ENCODE measurements at places on chromosomes 12 and 14. TPM values are rescaled to one million over a fixed set of nuclear protein-coding genes. Genes with fewer than 3 reads are reported as not detected.

DNA sequence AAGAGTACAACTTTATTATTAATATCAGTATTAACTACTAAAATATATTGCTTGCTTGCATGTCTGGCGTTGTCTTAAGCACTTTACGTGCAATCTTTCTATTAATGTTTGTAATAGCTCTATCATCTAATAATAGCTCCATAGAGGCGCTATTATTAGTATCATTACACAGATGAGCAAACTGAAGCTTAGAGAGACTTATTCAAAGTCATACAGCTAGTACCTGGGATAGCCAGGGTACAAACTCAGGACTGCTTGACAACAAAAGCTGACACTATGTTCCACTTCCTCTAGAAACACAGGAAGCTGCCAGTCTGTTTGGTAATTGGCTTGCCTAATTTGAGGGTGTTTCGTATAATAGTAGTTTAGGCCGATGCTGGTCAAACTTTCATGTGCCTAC is 523.2 kb downstream of the RMST start:
- DNase-seq, result no peak

GRCh38 chr12:119665164-119665929 is 2.6 kb upstream of the PRKAB1 start:
- DNase-seq, result no peak

DNA sequence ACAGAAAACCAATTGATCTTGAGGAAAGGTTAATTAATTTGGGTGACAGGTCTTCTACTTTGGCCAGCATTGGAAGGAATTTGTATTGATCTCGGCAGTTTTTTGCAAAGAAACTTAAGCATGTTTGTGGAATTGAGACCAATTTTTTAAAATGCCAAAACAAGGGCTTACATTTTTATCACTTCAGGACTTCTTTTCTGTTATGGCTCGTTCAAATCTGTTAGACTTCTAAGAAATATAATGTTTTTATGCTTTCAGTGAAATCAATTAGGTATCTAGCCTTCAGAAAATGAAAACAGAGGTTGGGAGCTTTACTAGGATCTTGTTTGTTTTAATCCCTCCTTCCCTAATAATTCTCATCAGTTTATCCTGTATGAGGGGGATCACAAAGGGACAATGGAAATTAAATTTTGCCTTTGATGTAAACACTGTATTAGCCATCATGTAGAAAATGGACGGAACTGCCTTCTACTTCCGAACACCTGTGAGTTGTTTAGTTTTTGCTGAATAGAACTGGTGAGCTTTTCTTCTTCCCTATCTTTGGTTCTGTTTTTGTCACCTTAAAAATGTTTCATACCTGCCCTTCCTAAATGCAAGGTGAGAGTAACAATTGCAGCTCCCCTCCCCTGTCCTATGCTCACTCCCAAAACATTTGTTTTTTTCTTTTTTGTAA is 7.8 kb downstream of the FOXA1 start:
- no peak for DNase-seq

- DNase-seq, result no peak
These were observed 28.0 kb downstream of the RCOR1 start for GRCh38 chr14:102620413-102620812.

- no peak for DNase-seq
These were observed 67.7 kb downstream of the PRKCH start for GRCh38 chr14:61388976-61389576.

DNA sequence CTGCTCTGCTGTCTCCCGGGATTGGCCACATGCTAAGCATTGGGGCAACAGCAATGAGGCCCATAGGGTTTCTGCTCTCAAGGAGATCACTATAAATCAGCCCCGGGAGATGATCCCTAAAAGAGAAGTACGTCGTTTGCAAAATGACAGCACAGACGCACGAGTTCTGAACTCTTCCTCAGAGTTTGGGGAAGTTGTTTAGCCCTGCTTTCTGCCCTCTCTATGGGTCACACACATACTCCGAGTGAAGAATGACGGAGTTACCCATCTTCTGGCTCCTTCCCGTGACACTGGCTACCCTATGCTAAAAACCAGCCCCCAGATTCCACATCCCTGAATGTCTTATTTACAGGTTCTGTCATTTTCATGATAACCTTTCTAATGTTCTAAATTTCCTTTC is 258.0 kb upstream of the PLEKHG7 start:
- peak; percentile 49 for DNase-seq

DNA sequence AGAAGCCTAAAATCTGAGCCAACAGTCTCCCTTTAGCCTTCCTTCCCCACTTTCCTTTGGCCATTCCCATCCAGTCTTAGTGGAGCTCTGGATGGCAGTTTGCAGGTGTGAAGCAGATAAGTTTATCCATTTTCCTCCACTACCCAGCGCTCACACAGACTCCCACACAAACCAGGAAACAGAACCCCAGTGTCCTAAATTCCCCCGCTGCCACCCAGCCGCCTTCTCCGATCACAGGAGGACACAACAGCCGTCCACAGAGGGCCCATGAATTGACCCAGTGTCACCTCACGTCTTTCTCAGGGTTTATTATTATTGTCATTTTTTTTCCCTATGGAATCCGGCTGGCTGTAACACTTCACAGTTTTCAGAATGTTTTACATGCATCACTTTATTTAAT is 16.4 kb downstream of the CD9 start:
- no peak for DNase-seq

- DNase-seq, result no peak
These were observed 180.0 kb downstream of the NPAS3 start for GRCh38 chr14:33118668-33119067.

GRCh38 chr12:15435597-15435996 is 113.3 kb downstream of the PTPRO start:
- DNase-seq, result no peak

DNA sequence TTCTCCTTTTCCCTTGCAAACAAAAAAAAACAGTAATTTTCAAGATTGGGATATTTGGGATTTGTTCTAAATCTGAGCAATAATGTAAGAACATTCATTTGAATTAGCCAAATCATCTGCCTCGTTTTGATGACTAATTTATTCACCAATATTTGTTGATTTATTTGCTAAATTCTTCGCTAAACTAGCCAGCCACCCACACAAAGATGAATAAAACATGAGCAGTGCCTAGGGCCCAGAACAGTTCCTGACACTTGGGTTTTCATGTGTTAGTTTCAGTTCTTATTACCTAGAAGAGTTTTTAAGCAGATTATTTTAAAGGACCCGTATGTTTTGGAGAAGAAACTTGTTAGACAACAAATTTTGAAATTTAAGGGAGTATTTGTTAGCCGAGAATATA is 1.4 kb downstream of the ETNK1 start:
- peak; percentile 64 for DNase-seq

GRCh38 chr12:51914034-51914923 is 7.0 kb downstream of the ACVRL1 start:
- no peak for DNase-seq

DNA sequence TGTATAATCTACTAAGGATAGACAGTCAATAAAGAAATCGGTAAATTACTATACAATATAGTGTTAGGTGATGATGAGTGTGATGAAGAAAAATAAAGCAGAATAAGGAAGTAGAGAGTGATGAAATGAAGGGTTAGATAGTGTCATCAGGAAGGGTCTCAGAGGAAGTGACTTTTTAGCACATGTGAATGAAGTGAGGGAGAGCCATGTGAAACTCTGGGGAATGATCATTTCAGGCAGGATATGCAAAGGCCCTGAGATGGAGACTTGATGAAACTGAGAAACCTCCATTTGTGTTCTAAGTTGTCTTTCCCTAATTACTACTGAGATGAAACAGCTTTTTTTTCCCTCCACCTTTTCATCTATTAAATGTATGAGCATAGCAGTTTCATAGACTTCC is 19.4 kb upstream of the GNPTAB start:
- peak; percentile 64 for DNase-seq

DNA sequence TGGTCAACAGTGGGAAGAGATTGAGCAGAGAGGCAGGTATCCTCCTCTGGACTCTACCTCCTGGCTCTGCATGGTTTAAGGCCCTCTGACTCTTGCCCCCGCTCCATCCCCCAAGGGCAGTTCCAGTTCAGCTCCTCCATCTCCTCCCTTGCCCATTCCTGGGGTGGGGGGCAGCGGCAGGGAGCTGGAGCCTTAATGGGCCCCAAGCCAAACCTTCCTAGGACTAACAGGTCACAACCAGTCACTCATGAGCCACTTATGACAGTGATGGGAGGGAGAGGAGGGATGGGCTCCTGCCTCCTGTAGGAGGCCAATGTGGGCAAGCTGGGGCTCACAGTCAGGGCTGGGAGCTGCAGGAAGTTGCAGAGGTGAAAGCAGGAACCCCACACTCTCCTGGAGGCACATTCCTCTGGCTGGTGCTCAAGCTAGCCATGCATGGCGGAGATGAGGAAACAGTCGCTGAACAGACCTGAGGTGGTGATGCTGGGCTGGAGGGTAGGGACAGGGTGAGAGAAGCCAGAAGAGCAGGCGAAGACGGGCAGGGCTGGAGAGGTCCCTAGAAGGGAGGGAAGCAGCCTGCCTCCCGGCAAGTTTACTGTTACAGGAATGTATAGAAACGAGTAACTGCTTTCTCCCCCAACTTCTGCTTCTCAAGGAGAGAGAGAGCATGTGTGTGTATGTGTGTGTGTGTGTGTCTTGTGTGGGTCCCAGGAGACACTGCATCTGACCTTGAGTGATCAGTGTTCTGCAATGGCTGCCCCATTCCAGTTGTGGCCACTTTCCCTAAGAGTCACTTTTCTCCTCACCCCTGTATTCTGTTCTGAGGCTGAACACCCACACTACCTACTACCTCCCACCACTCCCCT is 5.0 kb upstream of the RAPGEF3 start:
- DNase-seq, result peak; percentile 67

- DNase-seq, result no peak
These were observed 10.2 kb downstream of the DDX47 start for GRCh38 chr12:12823300-12823699.

- no peak for DNase-seq
These were observed 94.7 kb downstream of the CCDC92 start for GRCh38 chr12:123877968-123878367.

The PRH2 gene
- total RNA-seq, result not detected

The SLC10A1 gene
- total RNA-seq, result not detected

The GAS2L3 gene
- 5.7 TPM for total RNA-seq

The ESPL1 gene
- 9.4 TPM for total RNA-seq

The REP15 gene
- not detected for total RNA-seq

The ABCC9 gene
- not detected for total RNA-seq

The DYNC1H1 gene
- total RNA-seq, result 340 TPM

The COX8C gene
- total RNA-seq, result not detected

The VRTN gene
- total RNA-seq, result not detected

The LIMA1 gene
- 28.1 TPM for total RNA-seq

The COCH gene
- 33.7 TPM for total RNA-seq

The KRT82 gene
- total RNA-seq, result not detected

Measured in Karpas-422 (cell line).